ENCODE measurements at places on chromosomes 4 and X.
A peak's percentile ranks its signal among the peaks of the same experiment; 100 is the strongest.

DNA sequence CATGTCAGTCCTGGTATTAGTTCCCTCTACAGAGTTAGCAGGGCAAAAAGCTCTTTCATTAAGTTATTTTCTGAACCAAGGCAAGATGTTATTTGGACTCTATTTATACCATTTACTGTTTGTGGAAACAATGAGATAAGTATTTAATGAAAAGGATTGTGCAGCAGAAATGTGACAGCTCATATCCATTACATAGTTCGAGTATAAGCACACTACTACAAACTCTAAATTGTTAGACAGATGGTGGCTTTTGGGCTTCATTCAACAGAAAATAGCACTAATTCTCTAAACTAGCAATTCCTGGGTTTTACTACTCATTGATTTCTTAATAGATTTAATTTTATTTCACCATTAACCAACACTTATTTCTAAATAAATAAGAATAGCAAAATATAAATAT is 95.2 kb upstream of the ANK2 start:
- DNase-seq: no peak

GRCh38 chr4:109444182-109444844 is 10.7 kb downstream of the SEC24B start:
- no peak for DNase-seq

DNA sequence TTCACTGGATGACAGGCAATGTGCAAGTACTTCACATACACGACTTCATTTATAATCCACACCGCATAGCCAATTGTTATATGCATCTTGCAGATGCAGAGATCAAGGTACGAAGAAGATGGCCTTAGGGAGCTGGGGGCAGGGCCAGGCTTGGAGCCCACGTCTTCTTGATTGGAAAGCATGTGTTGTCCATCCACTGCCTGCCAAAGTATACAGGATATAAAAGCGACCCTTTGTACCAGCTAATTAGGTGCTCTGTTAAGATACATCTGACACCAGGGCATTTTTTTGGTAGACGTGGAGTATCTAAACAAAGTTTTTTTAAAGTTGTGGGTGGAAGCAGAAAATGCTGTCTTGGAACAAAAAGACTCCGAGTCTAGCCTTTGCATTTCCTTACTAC is 1.4 kb downstream of the C4orf36 start:
- DNase-seq: no peak

DNA sequence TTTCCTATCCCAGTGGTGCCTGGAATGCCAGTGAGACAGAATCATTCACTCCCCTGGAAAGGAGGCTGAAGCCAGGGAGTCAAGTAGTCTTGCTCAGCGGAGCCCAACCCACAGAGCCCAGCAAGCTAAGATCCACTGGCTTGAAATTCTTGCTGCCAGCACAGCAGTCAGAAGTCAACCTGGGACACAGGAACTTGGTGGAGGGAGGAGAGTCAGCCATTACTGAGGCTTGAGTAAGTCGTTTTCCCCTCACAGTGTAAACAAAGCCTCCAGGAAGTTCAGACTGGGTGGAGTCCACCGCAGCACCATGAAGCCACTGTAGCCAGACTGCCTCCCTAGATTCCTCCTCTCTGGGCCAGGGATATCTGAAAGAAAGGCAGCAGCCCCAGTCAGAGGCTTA is 283.2 kb upstream of the CPEB2 start:
- no peak for DNase-seq

DNA sequence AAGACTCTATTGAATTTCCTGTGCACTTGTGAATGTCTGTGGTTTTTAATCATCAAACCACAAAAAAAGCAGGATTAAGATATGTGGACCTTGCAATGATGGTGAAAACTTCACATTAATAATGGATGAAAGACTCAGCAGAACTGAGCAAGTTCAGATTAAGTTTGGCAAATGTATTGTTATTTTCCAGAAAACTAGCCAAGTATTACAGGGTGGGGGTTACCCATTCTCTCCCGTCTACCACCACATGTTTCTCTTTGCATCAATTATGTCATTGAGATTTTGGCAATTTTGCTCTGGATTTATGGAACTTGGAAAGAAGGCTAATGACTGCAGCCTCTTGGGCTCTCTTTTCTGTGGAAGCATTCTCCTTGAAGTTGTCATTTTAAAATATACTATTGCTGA is 577.1 kb downstream of the ANKRD50 start:
- no peak for DNase-seq

DNA sequence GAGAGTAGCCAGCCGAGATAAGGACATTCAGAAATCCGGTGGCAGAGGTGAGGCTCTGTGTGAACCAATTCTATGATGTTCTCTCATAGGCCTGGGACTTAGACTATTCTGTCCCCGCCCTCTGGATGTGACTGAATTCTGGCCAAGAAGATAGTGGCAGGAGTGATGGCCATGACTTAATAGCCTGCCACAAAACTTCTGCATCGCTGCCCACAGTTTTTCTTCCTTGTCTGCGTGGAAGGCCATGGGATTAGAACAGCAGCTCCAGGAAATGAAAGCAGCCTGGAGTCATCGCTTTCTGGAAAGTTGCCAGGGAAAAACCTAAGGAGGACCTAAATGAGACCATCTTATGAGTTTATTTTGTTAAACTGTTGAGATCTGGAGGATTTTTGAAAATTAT is 134.7 kb downstream of the F11 start:
- DNase-seq: no peak

DNA sequence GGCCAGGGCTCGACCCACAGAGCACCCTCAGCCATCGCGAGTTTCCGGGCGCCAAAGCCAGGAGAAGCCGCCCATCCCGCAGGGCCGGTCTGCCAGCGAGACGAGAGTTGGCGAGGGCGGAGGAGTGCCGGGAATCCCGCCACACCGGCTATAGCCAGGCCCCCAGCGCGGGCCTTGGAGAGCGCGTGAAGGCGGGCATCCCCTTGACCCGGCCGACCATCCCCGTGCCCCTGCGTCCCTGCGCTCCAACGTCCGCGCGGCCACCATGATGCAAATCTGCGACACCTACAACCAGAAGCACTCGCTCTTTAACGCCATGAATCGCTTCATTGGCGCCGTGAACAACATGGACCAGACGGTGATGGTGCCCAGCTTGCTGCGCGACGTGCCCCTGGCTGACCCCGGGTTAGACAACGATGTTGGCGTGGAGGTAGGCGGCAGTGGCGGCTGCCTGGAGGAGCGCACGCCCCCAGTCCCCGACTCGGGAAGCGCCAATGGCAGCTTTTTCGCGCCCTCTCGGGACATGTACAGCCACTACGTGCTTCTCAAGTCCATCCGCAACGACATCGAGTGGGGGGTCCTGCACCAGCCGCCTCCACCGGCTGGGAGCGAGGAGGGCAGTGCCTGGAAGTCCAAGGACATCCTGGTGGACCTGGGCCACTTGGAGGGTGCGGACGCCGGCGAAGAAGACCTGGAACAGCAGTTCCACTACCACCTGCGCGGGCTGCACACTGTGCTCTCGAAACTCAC is 3.6 kb downstream of the MID1IP1 start:
- DNase-seq: peak; percentile 39

DNA sequence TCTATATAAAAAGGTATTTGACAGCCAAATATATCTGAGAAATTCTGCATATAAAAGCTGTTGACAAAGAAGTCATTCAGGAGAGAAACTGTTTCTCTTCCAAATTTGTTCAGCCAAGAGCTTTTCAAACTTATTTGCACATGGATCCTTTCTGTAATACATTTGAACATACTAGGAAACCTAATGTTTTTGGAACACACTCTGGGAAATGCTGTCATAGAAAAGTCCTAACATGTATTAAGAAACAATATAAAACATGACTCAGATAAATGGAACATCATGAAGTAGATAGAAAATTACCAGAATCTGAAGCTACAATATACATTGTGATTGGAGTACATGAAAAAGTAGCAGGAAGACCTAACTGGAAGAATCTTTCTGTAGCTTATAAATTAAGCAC is 781.5 kb upstream of the EPHA5 start:
- DNase-seq: no peak

DNA sequence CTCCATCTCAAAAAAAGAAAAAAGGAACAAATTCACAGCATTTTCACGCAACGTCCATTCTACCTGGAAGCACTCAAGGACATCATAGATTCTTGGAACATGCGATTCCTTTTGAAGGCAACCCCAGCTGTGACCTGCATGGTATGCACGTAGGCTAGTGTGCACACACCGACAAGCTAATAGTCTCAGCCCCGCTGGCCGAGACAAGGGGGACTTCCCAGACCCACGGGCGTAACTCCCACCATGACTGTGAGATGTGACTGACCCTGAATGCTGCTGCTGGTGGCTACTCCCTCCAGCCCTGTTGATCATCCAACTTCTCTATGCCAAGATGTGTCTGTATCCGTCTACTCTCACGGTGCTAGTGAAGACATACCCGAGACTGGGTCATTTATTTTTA is 78.3 kb downstream of the CRLF2 start:
- DNase-seq: no peak

DNA sequence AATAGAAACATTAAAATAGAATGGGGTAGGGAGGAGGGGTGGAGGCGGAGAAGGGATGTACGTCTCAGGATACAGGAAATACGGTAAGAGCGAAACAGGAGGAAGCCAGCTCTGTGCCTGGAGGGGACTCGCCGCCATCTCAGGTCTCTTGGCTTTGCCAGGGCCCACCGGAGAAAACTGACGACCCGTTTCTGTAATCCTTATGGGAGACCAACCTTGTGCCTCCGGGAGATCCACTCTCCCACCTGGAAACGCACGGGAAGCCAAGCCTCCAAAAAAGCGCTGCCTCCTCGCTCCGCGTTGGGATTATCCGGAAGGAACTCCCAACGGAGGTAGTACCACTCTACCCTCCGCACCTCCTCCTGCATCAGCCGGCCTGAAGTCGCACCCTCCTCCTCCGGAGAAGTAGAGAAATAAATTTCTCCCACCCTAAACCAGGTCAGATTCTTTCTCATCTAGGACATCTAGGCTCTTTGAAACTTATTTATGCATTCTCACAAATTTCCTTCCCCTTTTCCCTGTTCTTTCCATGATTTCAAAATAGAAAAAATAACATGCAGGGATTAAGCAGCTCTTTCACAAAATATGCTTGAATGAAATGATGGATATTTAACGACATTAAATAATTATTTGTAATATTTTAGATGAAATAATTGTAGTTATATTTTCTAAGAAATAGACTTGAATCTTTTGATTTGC is at the start of gene NBDY:
TSS of gene NBDY (plus strand) at position 92 of the 699 bp plus-strand sequence. CDS start at position 203, 111 bp downstream.
- DNase-seq: peak; percentile 26

GRCh38 chr4:76601791-76602190 is 166.8 kb downstream of the SHROOM3 start:
- DNase-seq: no peak

DNA sequence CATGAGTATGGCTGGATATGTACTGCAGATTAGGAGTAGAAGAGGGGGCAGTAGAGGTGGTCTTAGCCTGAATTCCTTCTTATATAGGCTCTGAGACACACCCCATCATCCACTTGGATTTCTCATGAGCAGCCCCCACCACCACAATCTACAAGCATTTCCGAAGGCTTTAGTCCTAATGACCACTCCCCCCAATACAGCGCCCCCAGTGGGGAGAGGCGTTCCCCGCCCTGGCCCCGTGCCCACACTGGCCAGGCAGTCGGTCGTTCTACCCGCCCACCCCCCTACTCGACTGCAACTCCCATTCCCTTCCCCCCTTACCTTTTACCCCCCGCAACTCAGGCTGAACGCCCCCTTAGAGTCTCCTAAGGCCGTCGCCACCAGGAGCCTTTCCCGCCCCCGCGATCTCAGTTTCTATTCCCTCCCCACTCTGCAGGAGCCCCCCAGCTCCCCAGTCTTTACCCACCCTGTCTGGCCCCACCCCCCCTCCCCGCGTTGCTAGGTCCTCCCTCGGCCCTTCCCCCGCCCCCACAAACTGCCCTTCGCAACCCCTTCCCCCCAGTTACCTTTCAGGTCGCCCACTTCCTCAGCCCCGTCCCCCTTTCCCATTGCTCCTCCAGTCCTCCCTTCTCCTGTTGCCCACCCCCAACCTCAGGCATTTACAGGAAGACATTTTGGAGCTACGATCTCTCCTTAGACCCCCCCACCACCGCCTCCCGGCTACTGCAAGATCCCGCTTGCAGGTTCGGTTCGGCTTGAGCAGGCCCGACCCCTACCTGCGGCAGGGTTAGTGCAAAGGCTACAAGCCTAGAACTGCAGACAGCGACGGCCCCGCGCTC is 468 bp downstream of the ZMYM3 start:
- peak; percentile 43 for DNase-seq

- no peak for DNase-seq
Measured at GRCh38 chr4:8606476-8606875, 13.9 kb downstream of the CPZ start.
